NCI-H1092 (cell line): ENCODE measurements at places on chromosomes 5 and 9.
A peak's percentile ranks its signal among the peaks of the same experiment; 100 is the strongest.

DNA sequence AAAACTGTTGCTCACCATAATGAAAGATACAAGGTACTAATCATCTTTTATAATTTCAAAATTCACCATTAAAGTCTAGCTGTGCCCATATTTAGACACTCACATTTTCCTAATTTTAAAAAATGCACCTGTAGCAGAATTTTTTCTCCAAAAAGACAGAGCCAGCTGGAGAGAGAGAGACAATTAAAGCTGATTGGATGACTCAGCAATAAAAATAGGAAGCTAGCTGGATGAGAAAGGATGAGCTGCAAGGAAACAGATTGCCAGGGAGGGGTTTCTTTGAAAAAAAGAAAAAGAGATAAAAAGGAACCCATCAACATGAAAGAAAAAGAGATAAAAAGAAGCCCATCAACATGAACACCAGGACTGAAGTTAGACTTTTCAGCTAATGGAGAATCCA is 73.8 kb downstream of the HCN1 start:
- DNase-seq, result no peak

- DNase-seq, result no peak
These were observed 13.6 kb upstream of the SET start for GRCh38 chr9:128675382-128675781.

GRCh38 chr5:27034565-27034964 is 3.8 kb downstream of the CDH9 start:
- DNase-seq, result no peak

DNA sequence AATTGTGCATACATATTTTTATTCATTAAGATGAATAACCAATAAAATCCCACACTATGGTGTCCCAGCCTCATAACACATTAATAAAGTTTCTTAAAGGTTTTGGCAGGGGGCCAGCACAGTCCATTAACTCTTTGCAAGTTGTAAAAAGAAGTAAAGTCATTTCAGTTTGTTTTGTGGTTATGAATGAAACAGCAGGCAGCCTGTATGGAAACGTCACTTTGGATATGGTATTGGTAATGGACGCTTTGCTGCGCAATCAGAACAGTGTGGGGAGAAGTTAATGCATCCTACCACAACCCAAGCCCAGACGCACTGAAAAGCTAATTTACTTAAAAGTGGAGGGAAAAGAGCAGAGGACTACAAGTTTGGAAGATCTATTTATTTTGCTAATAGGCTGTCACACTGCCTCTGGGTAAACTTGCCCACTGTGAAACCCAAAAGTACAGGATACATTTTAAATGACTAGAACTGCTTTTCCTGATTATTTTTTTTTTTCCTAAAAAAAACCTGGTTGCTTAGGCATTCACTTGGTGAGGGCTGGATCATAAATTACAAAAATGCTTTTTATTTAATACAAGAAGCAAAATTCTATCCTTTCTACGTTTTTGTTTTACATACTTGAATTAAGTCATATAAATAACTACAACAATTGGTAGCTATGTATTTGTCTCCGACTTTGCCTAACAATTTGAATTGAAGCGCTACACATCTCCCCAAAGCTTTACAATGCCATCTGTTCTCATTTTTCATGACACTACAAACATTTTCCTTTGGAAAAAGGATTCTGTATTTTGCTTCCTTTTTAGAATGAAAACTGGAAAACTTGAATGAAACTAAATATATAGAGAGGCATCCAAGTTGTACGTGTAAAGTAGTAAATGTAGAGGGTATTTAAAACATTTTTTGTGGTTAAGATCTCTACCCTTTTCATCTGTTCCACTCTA is 104.3 kb downstream of the NFIB start:
- DNase-seq, result no peak

- DNase-seq, result no peak
These were observed 41.2 kb downstream of the FYB1 start for GRCh38 chr5:39178171-39178570.

DNA sequence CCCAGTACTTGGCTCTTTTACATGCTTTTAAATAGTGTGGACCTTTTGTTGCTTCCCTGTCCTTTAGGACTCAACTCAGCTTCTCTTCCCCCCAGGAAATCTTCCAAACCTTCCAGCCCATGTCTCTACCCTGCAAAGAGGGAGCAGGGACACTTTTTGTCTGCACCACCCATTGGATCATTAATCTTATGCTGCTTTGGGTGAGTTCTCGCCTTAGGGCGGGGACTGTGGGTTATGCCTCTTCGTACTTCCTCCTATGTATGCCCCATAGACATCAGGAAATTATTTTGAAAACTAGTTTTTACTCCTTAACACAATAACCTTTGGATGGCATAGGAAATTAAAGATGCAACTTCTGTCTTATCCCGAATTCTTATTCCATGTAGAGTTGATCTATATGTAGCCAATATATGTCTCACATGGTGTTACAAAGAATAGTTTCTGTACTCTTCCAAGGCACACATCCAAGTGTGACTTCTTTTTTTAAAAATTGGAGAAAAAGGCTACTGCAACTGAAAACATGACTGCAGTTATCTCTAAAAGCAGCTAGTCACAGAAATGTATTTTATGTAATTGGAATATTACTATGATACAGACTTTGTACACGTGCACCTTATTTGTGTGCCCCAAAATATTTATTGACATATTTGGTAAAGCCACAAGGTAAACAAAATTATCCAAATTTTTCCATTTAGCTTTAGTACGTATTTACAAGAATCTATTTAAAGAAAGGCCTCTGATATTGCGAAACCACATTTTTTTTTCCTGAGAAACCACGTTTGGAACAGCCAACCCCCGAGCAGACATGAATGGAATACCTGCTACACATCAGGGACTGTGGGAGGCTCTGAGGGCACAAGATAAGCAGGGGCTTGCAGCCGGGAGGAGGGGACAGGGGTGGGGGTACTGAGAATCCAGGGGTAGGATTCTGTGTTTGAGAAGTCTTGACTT is 133.6 kb downstream of the WDR41 start:
- no peak for DNase-seq

GRCh38 chr5:124895236-124895635 is 148.8 kb upstream of the ZNF608 start:
- DNase-seq, result no peak

- no peak for DNase-seq
These were observed 123.7 kb downstream of the NTRK2 start for GRCh38 chr9:84793251-84793650.

DNA sequence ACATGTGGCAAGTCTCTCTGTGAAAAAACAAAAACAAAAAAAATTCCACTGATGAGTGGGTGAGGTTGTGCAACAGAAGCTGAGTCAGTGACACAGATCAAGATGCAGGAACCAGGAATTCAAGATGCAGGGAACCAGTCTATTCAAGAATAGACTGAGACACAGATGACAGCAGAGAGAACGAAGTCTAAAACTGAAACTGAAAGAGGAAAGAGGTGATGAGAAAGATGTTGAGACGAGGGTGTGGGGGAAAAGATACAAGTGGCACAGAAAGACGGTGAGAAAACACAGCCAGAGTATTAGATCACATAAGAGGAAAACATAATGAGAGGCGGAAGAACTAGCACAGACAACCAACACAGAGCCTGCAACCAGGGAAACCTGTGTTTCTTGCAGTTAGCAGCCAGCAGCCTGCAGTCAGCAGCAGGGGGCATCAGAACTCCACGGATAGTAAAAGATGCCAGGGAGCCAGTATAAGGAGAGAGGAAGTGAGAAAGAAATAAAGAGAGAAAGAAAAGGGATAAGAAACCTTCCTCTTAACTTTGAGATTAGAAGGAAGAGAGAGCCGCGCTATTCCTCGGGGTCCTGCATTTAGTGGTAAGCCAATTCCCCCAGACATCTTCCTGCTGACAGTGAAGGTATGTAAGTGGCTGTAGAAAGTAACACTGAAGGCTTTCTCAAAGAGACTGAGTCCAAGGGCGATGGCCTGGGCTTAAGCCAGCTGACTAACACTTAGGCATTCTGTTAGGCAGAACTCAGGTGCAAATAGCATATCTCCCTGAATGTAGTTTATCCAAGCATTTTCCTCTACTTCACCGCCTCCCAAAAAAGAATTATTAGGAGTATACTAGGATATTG is 79.0 kb downstream of the TLR4 start:
- DNase-seq, result peak; percentile 36

- no peak for DNase-seq
These were observed 108.0 kb upstream of the BRINP1 start for GRCh38 chr9:119477197-119477596.

DNA sequence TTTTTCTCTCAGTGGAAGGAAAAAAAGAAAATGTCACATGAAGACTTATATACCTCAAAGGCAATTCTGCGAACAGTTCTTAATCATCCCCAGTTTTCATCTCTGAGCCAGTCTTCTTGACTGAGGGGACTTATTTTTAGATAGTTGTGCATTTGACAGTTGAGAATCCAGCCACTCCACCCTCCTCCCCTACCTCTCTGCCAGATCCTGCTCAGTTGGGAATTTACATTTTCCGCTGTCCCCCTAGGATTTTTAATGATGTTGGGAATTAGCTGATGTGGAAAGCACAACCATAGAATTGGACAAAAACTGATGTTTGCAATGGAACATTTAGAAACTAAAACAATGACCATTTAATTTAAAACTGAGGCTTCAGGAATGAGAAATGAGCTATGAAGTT is 194.3 kb upstream of the PIK3R1 start:
- DNase-seq, result no peak

DNA sequence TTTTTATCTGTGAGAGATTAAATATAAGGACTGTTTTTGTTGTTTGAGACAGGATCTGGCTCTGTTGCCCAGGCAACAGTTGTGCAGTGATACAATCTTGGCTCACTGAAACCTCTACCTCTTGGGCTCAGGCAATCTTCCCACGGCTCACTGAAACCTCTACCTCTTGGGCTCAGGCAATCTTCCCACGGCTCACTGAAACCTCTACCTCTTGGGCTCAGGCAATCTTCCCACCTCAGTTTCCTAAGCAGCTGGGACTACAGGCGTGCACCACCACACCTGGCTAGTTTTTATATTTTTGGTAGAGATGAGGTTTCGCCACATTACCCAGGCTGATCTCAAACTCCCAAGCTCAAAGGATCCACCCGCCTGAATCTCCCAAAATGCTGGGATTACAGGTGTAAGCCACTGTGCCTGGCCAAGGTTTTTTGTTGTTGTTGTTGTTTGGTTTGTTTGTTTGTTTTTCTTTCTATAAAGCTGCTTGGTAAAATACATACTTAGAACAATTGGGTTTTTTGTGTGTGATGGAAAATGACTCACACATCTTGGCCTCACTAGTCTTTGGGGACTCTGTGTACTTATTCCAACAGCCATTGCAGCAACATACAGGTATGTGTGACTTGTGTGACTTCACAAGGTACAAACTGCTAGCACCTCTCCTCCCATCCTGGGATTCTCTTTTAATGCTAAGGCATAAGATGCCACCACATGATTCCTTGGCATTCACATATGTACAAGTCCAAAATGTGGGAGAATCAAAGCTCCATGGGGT is 36.5 kb upstream of the RASA1 start:
- no peak for DNase-seq

- no peak for DNase-seq
These were observed 150.7 kb downstream of the SLC28A3 start for GRCh38 chr9:84189904-84190303.
